Activated CD4-positive, alpha-beta T cell treated with anti-CD3 and anti-CD28 coated beads, Interleukin-2, amount 10 ng/mL, durations not matched to agents 7 days and 5 days (primary cell): ENCODE measurements at places on chromosomes 1 and 21. TPM values are rescaled to one million over a fixed set of nuclear protein-coding genes. Genes with fewer than 3 reads are reported as not detected.

DNA sequence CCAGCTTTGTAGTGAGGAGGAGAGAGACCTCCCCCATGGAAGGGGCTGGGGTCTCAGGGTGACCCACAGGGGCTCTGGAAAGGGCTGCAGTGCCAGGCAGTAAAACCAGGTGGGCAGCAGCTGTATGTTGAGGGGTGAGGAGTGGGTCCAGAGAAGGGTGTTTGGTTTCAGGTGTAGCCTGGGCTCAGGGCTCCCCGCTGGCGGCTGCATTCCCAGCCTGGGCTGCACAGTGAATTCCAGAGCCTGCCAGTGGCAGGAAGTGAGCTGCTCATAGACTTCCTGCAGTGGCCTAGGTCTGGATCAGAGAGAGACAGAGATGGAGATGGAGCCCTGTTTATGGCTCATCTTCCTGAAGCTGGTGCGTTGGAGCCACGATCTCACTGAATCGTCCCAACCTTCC lies 356.4 kb downstream of the PTPRU start:
- no peak for DNase-seq
- no peak overlapping the region for H3K4me3 ChIP-seq
- H3K27ac ChIP-seq, result no peak overlapping the region
- no peaks in the 10 kb centered on the region for H3K36me3 ChIP-seq
- H3K27me3 ChIP-seq, result peaks cover 5% of the 10 kb centered on the region

DNA sequence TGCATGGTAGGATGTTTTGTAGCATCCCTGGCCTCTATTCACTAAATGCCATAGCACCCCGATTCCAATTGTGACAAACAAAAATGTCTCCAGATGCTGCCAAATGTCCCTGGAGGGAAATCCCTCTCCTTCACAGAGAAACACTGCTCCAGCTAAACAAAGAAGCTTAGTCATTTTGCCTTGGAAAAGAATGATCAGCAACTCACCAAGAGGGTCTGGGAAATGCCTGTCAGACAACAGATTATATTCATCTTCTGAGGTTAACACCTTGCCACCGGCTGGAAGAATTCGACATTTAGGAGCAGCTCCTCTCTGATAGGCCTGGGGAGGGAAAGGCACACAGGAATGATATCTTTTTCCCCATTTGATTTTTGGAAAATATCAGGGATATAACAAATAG lies 84.4 kb downstream of the NIBAN1 start:
- H3K4me1 ChIP-seq, result peaks cover 41% of the 10 kb centered on the region
- H3K27ac ChIP-seq, result no peak overlapping the region
- H3K27me3 ChIP-seq, result no peaks in the 10 kb centered on the region
- no peak for DNase-seq

GRCh38 chr1:165070675-165071074 lies 285.8 kb downstream of the LMX1A start:
- peaks cover 2% of the 10 kb centered on the region for H3K27me3 ChIP-seq
- no peaks in the 10 kb centered on the region for H3K4me1 ChIP-seq
- no peak overlapping the region for H3K4me3 ChIP-seq
- H3K27ac ChIP-seq, result no peak overlapping the region
- DNase-seq, result no peak
- no peaks in the 10 kb centered on the region for H3K36me3 ChIP-seq

DNA sequence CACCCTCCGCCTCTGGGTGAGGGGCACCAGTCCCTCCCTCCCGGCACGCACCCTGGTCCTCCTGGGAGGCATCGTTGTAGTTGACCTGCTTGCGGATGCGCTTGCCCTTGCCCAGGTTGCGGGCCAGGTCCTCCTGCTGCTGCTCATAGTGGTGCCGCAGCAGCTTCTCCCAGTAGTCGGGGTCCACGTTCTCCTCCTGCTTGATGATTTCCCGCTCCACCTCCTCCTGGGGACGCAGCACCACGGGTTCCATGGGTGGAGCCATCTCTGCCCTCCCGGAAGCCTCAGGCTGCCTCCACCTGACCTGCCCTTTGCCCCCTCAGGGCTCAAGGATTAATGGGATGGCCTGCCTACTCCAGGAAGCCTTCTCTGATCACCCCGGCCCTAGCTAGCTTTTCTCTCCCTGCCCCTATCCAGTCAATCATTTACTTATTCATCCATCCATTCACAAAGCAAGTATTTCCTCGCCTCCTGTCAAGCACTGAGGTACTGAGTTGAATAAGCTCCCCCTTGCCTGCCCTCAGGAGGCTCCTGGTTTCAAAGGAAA lies 53.5 kb downstream of the CHD5 start:
- no peak overlapping the region for H3K4me3 ChIP-seq
- no peak overlapping the region for H3K27ac ChIP-seq
- peaks cover 3% of the 10 kb centered on the region for H3K4me1 ChIP-seq
- no peaks in the 10 kb centered on the region for H3K27me3 ChIP-seq

- H3K36me3 ChIP-seq, result no peaks in the 10 kb centered on the region
- no peak for DNase-seq
- no peaks in the 10 kb centered on the region for H3K4me1 ChIP-seq
- peaks cover 2% of the 10 kb centered on the region for H3K27me3 ChIP-seq
- no peak overlapping the region for H3K4me3 ChIP-seq
Observed at GRCh38 chr1:220507085-220507484, 20.9 kb upstream of the MARK1 start.

The MARCKSL1 gene
- 31.0 TPM for total RNA-seq

The HOOK1 gene
- total RNA-seq, result 7.7 TPM

The NOS1AP gene
- total RNA-seq, result not detected

The LMX1A gene
- total RNA-seq, result not detected
